Heart right ventricle (tissue), 16 donors: ENCODE measurements at places on chromosomes 2 and 18. TPM values are rescaled to one million over a fixed set of nuclear protein-coding genes. Genes with fewer than 3 reads are reported as not detected.

Gene CROCC2
- not detected for polyA plus RNA-seq

Gene LIMS3
- polyA plus RNA-seq: 1.0 TPM

Gene C2orf66
- 0.03 TPM for polyA plus RNA-seq

Gene NCKAP1
- 81.1 TPM for polyA plus RNA-seq

Gene LIMS4
- 1.6 TPM for polyA plus RNA-seq

Gene CCDC141
- 5.2 TPM for polyA plus RNA-seq

Gene RAMP1
- 288 TPM for polyA plus RNA-seq

Gene TNFRSF11A
- polyA plus RNA-seq: 0.29 TPM

Gene MALL
- polyA plus RNA-seq: 6.8 TPM

Gene CLEC4F
- polyA plus RNA-seq: 0.06 TPM

Gene ADAM23
- 27.4 TPM for polyA plus RNA-seq

Gene LYG1
- 4.6 TPM for polyA plus RNA-seq

Gene FBXO48
- polyA plus RNA-seq: 0.51 TPM

Gene UGT1A3
- polyA plus RNA-seq: not detected

Gene AQP4
- polyA plus RNA-seq: 0.07 TPM

Gene IL1F10
- polyA plus RNA-seq: not detected

Gene AFF3
- 1.6 TPM for polyA plus RNA-seq

Gene TFCP2L1
- polyA plus RNA-seq: 0.15 TPM

Gene KCNF1
- not detected for polyA plus RNA-seq

Gene LCT
- polyA plus RNA-seq: not detected

Gene GNAL
- 0.42 TPM for polyA plus RNA-seq

Gene DUSP11
- polyA plus RNA-seq: 12.9 TPM

Gene CIB4
- polyA plus RNA-seq: not detected
